ENCODE measurements at places on chromosomes 1 and 21.
A peak's percentile ranks its signal among the peaks of the same experiment; 100 is the strongest.

DNA sequence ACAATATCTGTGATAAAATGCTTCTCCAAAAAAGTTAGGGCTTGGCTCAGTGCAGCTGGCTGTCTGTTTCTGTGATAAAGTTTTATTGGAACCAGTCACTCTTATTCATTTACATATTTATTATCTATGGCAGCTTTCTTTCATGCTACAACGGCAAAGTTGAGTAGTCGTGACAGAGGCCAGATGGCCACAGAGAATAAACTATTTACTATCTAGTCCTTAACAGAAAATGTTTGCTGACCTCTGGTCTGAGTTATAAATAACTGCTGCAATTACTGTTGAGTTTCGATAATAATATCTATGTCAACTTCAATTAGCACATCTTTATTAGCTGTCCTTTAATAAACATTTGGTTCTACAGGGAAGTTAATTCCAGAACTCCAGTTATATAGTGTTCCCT is 180.2 kb upstream of the RUNX1 start:
- DNase-seq, result no peak

- DNase-seq, result no peak
Measured at GRCh38 chr21:28410256-28410655, 582.4 kb downstream of the LTN1 start.

DNA sequence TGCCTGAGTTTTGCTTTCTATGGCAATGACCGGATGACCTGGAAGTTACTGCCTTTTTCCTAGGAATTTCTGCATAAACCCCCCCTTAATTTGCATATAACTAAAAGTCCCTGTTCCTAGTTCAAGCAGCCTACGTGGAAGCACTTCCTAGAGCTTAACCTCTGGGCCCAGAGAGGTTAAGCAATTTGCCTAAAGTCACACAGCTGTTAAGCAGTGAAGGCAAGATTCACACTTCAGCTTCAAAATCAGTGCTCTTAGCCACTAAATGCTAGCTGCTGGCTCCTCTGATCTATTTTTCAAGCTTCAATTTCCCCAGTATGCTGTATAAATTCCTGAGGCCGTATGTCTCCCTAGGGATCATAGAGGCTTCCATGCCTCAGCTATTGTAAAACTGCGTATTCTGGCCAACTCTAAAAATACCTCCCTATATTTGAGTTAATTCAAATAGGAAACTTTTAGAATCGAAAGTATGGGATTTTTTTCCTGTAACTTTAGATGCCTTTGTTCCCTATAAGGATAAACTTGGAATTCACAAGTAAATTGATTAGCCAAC is 53.1 kb upstream of the CD5L start:
- DNase-seq, result peak; percentile 1

DNA sequence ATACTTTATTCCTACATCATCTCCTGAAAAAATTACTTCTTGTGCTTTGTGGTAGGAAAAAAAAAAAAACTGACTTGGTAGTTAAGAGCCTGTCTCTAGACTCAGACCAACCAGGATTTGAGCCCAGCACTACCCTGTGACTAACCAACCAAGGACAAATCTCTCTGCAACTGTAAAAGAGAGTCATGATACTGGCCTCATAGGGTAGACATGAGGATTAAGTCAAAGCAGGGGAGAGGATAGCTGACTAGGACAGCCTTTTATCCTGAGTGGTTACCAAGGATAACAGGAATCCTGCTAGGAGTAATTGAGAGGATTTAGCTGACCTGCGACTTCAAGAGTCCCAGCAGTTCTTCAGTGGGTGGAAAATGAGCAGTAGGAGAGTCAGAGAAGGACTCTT is 112.8 kb downstream of the C1orf21 start:
- DNase-seq, result peak; percentile 45

DNA sequence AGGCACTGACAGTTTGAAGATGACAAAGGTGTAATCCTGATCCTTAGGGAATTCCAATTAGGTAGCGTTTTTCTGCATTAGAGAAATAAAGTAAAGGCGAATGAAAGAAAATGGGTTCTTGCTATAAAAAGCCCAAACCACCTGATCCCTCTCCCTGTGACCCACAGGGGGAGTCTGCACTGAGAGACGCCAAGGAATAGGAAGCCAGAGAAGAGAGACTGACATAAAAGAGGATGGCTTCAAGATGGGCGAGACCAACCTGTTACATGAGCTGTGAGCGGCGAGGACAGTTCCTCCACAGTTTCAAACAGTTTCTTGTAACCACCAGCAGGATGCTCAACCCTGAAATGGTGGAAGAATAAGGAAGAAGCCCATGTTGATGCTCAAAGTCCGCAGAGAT is 1.4 kb downstream of the RPE65 start:
- no peak for DNase-seq

Data from LHCN-M2 (cell line).